Ovary (tissue), 10 donors: ENCODE measurements at places on chromosomes 1 and 21. TPM values are rescaled to one million over a fixed set of nuclear protein-coding genes. Genes with fewer than 3 reads are reported as not detected.

The SYTL1 gene
- total RNA-seq, result 3.4 TPM

The PRR9 gene
- total RNA-seq, result not detected

The ILDR2 gene
- 0.15 TPM for total RNA-seq

The SLFNL1 gene
- total RNA-seq, result 1.2 TPM

The CNR2 gene
- total RNA-seq, result 0.11 TPM

The CHI3L1 gene
- total RNA-seq, result 13.2 TPM

The KIF21B gene
- total RNA-seq, result 0.88 TPM

The PLA2G2F gene
- not detected for total RNA-seq

The ALX3 gene
- not detected for total RNA-seq
